Epithelial cell of alveolus of lung (primary cell): ENCODE measurements at places on chromosomes 6 and 20. TPM values are rescaled to one million over a fixed set of nuclear protein-coding genes. Genes with fewer than 3 reads are reported as not detected.

MYLK2 gene
- total RNA-seq = 0.26 and 0.72 TPM in 2 replicates

IBTK gene
- total RNA-seq = 16.5 and 31.3 TPM in 2 replicates

ULBP2 gene
- 0.24 and 4.4 TPM in 2 replicates for total RNA-seq

SLC29A1 gene
- 20.0 and 33.6 TPM in 2 replicates for total RNA-seq
